ENCODE measurements at places on chromosomes 7 and 10.

DNA sequence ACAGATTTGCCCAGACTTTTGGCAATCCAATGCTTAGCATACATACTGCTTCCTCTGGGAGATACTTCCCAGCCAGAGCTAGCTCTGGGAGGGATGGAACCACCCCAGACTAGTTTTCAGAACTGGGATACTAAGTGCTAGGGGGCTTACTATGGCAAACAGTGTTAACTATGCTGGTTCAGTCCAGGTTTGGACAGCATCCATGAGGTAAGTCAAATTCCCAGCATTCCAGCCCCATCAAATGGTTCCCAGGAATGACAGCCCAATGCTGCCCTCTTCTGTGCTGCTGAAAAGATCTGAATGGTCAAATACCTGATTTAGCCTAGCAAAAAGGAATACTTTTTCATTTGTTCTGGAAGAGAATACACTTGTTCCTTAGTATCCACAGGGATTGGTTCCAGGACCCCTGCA, 141.7 kb upstream of the CCDC6 start:
- DNase-seq, result no peak

GRCh38 chr7:142974626-142975025, 12.5 kb upstream of the KEL start:
- no peak for DNase-seq

GRCh38 chr10:121232494-121232893, 365.8 kb downstream of the FGFR2 start:
- DNase-seq, result no peak

DNA sequence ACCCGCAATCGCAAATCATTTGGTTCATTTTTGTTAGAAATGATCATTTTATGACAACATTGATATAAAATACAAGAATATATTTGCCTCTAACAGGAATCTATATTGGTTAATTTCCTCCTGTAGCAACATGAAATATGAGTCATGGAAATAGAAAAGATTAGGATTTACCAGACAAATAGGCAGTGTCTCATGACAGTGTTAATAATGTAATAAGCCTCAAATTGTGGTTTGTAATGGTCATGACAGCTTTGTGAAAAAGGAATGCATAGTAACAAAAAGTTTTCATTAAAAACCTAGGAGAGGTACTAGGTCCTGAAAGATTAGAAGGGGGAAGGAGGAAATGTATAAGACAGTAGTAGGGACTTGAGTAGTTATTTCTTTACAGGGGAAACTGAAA, 7.9 kb upstream of the SLK start:
- no peak for DNase-seq

GRCh38 chr7:102258073-102258748, 28.5 kb upstream of the SH2B2 start:
- DNase-seq, result no peak

- DNase-seq, result no peak
Measured at GRCh38 chr7:94182721-94183120, 178.6 kb upstream of the BET1 start.

DNA sequence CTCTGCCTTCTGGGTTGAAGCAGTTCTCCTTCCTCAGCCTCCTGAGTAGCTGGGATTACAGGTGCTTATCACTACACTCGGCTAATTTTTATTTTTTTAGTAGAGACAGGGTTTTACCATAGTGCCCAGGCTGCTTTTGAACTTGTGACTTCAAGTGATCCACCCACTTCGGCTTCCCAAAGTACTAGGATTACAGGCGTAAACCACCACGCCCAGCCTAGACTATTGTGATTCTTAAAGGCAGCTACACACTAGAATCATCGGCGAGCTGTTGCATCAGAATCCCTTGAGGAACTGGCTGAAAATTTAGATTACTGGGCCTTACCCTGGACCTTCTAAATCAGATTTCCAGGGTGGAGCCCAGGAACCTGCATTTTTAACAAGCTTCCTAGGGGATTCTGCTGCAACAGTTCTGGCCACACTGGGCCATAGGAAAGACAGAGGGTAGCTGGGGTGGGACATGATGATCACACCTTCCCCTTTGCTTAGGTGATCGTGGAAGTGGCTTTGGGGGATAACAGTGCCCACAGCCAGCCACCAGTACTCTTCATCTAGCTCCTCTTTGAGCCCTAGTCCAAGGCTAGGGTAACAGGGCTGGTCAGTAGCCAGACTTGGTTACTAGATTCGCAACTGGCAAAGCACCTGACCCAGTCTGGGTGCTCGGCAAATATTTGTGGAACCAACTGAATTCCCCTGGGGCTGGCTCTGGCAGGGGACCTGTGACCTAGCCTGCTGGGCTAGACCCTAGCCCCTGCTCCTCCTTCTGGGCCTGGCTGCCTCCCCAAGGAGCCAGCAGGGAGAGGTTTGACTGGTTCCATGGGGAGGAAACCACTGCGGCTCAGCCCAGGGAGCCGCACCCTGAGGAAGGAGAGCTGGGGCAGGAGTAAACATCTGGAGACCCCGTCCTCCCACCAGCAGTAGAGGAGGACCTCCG, 67.1 kb upstream of the DUSP5 start:
- no peak for DNase-seq

GRCh38 chr7:47725031-47725780, 143.3 kb upstream of the TNS3 start:
- DNase-seq, result no peak

- DNase-seq, result no peak
Measured at GRCh38 chr10:71605263-71605962, 114.2 kb downstream of the C10orf105 start.

DNA sequence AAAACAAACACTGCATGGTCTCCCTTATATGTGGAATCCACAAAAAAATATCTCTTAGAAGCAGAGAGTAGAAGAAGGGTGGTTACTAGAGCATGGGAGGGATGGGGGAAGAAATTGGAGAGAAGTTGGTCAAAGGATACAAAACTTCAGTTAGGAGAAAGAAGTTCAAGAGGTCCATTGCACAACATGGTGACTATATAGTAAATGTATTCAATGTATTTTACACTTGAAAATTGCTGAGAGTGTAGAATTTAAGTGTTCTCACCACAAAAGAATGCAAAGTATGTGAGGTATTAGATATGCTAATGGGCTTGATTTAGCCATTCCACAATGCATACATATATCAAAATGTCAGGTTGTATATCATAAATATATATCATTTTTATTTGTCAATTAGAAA, 232.0 kb upstream of the CELF2 start:
- no peak for DNase-seq

DNA sequence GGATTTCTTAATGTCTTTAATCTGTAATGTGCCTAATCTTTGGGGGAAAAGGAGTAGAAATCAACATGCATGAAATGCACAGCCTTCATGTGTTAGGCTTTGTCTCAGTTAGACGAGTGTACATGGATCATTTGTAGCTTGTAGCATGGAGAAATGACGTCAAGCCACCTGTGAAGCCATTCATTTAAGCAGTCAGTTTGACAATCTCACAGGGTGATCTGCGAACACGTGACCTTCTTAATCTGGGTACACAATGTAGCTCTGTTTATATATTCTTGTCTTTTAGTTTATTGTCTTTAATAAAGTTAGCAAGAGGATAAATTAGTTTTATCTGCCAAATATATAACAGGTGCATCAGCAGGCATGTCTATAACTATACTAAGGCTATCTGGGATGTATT, 351.9 kb upstream of the LRGUK start:
- DNase-seq, result no peak

All from stimulated activated CD8-positive, alpha-beta memory T cell treated with anti-CD3 and anti-CD28 coated beads, Interleukin-4, amount 100 ng/mL, for 1 hour (primary cell).